ENCODE measurements at places on chromosomes 11 and 22. TPM values are rescaled to one million over a fixed set of nuclear protein-coding genes. Genes with fewer than 3 reads are reported as not detected.

Gene GPHA2
- not detected for total RNA-seq

DNA sequence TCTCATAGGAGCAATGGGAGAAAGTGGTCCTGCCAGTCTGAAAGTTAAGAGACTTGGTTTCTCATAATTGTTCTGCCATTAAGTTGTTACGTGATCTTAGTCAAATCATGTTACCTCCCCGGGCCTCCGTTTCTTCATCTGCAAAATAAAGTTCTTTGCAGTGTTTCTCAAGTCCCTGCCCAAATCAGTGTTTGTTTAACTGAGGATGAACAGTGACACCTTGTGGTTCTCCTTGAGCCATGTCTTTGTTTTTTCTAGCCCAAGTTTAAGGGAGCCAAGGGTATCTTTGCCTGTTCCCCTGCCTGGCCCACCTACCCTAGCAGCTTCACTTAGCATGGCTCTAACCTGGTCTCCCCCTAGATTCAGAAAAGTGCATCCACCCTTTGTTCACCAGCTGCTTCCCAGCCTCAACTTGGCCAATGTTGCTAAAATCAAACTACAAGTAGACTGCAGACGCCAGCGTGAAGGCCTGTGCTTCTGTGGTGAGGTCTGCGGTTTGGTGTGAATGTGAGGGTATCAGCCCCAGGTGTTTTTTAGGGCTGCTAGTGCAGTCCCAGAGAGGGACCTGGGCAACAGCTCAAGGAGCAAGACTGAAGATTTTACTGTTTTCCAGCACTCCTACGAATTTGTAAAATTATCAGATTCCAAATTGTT, 35.5 kb downstream of the FZD4 start:
- no peak for DNase-seq

DNA sequence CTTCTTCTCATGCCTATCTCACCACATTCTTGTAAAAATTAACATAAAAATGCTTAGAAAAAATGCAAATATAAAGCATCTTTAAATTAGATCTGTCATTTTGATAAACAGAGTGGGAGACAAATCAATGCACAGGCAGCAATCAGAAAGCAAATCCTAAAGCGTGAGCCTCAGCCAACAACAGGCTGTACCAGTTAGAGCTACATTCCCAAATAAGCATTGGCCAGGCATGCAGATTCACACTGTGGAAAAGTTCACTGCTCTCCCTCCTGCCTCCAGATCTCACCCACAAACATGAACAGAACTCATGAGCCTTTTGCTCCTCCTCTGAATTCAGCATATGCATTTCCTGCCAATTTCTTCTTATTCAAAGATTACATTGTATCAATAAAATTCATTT, 115.2 kb upstream of the FAT3 start:
- DNase-seq, result no peak

DNA sequence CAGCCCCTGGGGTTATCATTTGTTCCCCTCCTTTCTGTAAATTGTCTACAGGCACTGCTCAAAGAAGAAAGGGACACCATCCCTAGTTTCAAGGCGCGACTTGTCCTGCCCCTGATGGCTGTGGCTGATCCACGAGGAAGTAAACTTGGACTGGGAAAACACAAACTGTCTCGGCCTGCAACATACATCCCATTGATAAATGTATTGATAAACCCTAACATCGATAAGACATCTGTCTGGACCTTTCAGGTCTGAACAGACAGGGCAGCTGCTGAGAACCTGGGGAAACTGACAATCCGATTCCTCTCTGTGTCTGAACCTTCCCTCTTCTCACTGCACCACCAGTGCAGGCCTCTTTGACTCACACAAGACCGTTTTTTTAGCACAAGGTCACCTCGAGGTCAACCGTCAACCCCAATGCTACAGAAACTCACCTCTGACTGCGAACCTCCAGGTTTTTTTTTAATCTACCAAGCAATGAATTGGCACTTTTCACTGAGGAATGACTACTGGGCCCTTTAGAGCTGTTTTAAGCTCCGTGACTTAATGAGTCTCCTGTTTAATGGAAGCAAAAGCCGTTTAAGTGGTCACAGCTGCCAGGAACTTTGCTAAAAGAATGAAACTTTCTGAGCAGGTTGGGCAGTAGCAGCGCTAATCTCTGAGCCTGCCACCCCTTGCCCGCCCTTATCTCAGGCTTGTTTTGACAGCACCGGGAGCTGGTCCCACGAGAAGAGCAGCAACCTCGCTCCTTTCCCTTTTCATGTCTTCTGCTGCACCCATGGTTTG, 203.8 kb upstream of the TMEM45B start:
- no peak for DNase-seq

DNA sequence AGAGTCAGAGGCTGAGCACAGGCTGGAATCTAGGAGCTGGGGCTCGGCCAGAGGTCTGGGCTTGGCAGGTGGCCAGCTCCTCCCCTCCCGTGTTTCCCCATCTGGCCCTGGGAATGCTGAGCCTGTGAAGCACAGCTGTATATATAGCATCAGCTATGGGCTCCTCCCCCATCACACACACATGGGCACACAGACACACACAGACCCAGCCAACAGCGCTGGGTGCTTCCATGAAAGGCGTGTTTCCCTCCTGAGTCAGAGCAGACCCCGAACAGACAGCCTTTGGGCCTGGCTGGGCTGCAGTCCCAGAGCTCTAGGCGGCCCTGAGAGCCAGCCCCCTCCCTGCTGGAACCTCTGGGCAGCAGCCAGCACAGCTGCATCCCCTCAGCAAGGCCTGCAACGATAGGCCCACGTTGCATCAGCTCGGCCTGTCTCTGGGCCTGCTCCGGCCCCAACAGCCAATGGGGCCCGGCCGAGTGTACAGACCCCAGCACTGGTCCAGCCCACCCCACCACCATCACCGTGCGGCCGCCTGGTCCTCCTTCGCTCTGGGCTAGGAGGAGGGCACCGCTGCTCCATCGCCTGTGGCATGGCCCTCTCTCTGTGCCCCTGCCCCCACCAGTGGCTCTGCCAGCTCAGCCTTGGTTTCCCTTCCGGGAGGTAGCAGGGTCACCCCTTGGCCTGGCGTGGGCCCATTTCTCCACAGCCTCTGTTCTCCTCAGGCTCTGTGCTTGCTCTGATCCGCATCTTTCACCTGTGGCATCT, 7.6 kb upstream of the SERPINH1 start:
- no peak for DNase-seq

Measured in epithelial cell of proximal tubule (primary cell).